ENCODE measurements at places on chromosomes 1 and 21. TPM values are rescaled to one million over a fixed set of nuclear protein-coding genes. Genes with fewer than 3 reads are reported as not detected.

GRCh38 chr1:96559707-96560596 lies 161.6 kb upstream of the PTBP2 start:
- H3K27me3 ChIP-seq = peaks cover 5% of the 10 kb centered on the region
- H3K4me1 ChIP-seq = no peaks in the 10 kb centered on the region
- no peak overlapping the region for H3K27ac ChIP-seq

DNA sequence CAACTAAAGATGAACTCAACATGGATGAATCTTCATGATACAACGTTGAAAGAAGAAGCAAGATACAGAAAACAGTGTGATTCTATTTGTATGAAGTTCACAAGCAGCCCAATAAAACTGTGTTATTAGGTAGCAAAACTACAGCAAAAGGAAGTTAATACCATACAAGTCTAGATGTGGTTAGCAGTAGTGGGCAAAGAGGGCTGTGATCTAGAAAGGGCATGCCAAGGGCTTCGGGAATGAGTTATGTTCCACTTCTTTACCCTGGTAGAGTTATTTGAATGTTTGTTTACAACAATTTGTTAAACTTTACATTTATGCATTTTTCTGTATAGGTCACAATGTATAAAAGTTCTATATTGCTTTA lies 9.2 kb downstream of the TNFRSF9 start:
- H3K27me3 ChIP-seq = no peaks in the 10 kb centered on the region
- peak overlapping the region; percentile 49 for H3K4me3 ChIP-seq
- H3K4me1 ChIP-seq = peaks cover 68% of the 10 kb centered on the region
- no peak for DNase-seq
- H3K36me3 ChIP-seq = peaks cover 92% of the 10 kb centered on the region

DNA sequence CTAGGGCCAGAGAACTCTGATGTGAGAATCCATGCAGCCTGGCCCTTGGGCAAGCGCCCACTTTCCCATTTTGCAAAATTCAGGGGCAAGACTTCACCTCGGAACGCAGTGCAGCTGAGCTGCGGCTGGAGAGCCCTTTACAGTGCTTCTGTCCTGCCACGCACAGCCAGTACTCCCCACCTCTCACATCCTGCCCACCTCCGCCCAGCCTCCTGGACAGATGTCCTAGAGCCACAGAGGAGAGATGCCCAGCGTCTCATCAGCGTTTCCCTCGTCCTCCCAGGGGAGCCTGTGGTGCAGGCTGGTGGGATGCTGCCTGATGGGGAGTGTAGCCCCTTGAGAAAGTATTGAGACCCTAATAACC lies 29.6 kb downstream of the RUNX3 start:
- H3K4me3 ChIP-seq = peak overlapping the region; percentile 6
- DNase-seq = no peak
- H3K4me1 ChIP-seq = peaks cover 36% of the 10 kb centered on the region
- peak overlapping the region; percentile 50 for H3K27ac ChIP-seq
- H3K27me3 ChIP-seq = peaks cover 13% of the 10 kb centered on the region

Gene COQ8A
- 28.5 TPM for total RNA-seq

All from activated naive CD8-positive, alpha-beta T cell treated with anti-CD3 and anti-CD28 coated beads for 36 hours (primary cell).